ENCODE measurements at places on chromosomes 6 and 20.

GRCh38 chr20:51680067-51680749 lies 88.0 kb downstream of the ATP9A start:
- DNase-seq = no peak

DNA sequence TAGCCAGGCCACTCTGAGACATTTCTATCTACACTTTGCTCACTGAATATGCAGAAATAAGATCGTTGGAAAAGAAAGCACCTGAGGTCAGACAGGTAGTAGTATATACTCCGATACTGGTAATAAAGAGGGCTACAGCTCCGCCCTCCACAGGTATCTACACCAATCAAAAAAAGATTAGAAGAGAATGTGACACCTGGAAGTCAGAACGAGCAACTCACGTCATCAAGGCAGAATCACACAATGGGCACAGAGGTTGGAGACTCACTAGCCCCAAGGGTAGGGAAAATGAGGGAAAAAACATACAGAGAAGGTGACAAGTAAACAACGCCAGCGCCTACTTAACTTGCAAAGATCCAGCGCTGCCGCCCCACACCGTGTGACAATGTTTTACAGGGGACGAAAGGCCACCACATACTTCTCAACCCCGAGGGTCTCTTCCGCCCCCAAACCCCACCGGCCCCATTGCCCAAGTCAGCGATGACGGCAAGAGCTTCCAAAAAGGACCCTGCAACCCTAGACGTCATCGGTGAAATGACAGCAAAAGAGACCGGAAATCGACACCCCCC lies 653 bp downstream of the LMBRD1 start:
- no peak for DNase-seq

GRCh38 chr6:20319520-20320357 lies 81.9 kb upstream of the E2F3 start:
- peak; percentile 48 for DNase-seq

DNA sequence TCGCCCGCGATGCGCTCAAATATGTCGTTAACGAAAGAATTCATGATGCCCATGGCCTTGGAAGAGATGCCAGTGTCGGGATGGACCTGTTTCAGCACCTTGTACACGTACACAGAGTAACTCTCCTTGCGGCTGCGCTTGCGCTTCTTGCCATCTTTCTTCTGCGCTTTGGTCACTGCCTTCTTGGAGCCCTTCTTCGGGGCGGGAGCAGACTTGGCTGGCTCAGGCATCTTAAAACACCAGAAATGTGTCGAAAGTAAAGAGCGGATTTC lies 36.4 kb downstream of the HFE start:
- peak; percentile 49 for DNase-seq

All from stimulated activated CD4-positive, alpha-beta T cell treated with anti-CD3 and anti-CD28 coated beads, Interleukin-15, amount 100 ng/mL, for 1 hour (primary cell).